Caco-2 (cell line): ENCODE measurements at places on chromosomes 12 and 14.

- DNase-seq = no peak
Measured at GRCh38 chr12:57887631-57888408, 41.3 kb upstream of the CTDSP2 start.

DNA sequence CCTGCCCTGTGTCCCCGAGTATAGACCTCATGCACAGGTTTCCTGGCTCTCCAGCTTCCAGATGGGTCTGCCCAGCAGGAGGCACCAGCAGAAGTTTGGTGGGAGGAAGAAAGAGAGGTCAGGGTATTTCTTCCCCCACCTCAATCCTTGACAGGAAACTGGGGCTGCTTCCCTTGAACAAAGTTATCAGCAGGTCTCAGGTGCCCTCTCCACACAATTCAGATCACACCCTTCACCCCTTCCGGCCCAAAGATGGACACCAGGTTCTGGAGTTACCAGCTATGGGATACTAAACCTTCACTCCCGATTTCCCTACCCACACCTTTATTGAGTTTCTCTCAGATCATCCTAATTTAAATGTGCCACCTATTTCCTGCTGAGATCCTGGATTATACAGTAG lies 1.2 kb downstream of the SART3 start:
- no peak for DNase-seq

- DNase-seq = no peak
Measured at GRCh38 chr14:69756298-69756697, 10.6 kb upstream of the SRSF5 start.

GRCh38 chr12:79424109-79424721 lies 266.5 kb downstream of the PAWR start:
- DNase-seq = peak; percentile 60

GRCh38 chr12:72982356-72982755 lies 710.2 kb downstream of the TRHDE start:
- DNase-seq = no peak

GRCh38 chr12:76318773-76319594 lies 29.2 kb downstream of the BBS10 start:
- no peak for DNase-seq

DNA sequence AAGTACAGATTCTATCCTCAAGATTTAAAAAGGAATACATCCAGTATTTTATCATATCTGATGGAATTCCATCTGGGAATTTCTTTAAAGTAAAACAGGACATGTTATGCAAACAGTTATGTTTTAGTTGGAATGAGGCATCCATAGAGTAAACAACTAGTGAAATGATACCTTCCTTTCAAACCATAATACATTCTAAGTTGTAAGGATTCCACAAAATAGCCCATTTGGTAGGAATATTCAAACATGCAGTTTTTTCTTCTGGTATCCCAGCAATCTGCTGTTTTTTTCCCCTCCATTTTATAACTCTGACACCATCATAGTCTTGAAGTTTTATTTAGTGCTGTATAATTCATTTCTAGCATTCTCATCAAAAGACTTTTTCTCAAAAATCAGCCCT lies 149.6 kb downstream of the ADAMTS20 start:
- no peak for DNase-seq

GRCh38 chr14:99205086-99205688 lies 66.8 kb downstream of the BCL11B start:
- DNase-seq = no peak

DNA sequence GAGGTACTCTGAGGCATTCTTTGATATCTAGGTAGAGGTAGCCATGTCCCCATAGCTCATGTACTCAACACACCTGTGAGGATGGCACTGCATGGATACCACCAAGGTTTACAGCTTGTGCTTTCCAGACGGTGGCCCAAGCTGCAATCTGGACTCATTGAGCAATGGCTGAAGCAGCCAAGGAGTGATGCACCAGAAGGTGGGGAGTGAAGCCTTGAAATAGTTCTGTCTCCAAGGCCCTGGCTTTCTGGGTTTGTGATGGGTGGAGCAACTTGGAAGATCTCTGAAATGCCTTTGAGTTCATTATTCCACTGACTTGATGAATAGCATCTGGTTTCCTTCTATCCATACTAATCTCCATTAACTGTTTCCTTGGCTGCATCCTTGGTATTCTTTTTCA lies 290.0 kb upstream of the NOVA1 start:
- no peak for DNase-seq

DNA sequence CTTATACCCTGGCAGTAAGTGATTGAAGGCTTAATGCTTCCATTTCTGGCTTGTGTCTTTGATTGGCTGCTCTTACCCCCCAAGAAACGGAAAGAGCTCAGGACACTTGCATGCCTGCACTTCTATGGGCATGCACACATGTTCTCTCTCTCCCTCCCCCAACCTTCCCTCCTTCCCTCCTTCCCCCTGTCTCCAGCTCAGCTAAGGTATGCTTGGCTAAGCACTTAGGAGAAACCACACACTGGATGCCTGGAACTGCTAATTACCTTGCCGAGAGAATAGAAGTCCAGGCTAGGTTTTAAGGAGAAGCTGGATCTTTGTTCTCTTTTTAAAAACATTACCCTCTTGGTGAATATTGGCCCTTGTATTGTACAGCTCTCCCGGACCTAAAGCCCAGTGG lies 1072.8 kb upstream of the TMEM132C start:
- no peak for DNase-seq

DNA sequence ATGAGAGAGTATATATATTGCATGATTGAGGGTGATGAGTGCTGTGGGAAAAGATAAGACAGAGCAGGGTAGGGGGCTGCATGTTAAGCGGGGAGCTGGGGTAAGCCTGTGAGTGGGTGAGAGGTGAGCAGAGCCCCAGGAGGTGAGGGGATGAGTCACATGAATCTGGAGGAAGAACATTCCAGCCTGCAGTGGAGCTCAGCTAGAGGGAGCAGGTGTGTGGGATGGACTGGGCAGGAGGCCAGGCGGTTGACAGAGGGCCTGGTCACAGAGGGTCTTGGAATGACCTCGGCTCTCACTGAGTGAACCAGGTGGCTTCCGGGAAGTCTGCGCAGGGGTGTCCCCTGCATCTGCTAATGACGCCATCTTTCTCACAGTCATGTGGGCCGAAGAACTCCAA lies 44.4 kb downstream of the GIT2 start:
- DNase-seq = no peak

DNA sequence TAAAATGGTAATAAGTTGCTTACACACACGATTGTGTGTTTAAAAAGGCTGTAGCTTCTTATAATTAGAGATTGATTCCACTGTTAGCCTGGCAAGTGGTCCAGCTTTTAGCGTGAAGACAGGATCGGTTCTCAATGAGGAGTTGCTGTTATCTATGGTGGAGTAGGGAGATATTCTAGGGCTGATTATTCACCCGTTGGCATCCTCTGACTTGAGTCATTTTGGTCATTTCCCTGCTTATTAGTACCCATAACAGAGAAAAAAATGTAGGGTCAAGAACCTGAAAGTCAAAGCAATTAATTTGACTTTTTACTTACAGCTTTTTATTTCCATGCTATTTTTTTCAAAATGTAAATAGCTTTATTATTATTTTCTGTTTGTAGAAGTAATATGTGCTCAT lies 76.0 kb downstream of the KCNK13 start:
- no peak for DNase-seq

DNA sequence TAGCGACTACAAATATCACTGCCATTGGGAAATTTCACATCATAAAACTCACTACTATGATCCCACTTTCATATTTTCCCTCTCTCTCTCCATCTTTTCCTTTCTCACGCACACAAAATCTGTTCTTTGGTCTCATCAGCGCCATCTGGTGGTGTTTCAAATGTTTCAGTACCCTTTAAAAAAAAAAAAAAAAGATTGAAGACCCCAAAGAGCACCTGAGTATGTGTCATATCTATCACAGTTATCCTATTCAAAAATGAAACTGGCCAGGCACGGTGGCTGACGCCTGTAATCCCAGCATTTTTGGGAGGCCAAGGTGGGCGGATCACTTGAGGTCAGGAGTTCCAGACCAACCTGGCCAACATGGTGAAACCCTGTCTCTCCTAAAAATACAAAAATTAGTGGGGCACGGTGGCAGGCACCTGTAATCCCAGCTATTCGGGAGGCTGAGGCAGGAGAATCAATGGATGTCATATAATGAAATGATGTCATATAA lies 72.4 kb downstream of the TTC9 start:
- no peak for DNase-seq

- DNase-seq = no peak
Measured at GRCh38 chr12:82695531-82695930, 8.8 kb downstream of the TMTC2 start.

GRCh38 chr14:77124345-77125280 lies 17.0 kb downstream of the ZDHHC22 start:
- DNase-seq = no peak

GRCh38 chr12:45336331-45336730 lies 120.4 kb downstream of the ANO6 start:
- DNase-seq = no peak
